ENCODE measurements at places on chromosomes 1 and 21.

DNA sequence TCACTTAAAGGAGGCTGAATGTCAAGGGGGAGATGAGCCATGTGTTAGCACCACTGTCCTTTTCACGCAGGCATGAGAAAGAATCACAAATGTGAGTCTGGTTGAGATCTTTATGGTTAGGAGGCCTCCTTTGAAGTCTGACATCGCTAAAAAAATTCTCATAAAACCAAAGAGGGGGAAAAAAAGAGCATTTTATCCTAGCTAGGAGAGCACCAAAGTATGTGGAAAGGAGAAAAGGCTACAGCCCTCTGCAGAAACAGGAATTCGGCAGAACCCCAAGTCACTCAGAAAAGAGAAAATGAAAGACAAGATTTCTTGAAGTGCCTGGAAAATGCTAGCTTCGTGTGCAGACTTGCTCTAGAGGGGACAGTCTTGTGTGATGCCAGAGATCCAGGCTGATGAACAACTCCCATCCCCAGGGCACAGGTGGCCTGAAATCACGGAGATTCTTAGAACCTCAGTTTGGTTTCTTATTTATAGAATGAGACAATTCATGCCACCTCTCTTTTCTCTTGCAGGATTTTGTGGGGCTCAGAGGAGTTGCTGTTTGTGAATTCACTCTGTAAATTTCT, 61.5 kb downstream of the RUNX1 start:
- DNase-seq, result no peak

GRCh38 chr1:226210571-226211176, 12.8 kb upstream of the MIXL1 start:
- DNase-seq, result no peak

DNA sequence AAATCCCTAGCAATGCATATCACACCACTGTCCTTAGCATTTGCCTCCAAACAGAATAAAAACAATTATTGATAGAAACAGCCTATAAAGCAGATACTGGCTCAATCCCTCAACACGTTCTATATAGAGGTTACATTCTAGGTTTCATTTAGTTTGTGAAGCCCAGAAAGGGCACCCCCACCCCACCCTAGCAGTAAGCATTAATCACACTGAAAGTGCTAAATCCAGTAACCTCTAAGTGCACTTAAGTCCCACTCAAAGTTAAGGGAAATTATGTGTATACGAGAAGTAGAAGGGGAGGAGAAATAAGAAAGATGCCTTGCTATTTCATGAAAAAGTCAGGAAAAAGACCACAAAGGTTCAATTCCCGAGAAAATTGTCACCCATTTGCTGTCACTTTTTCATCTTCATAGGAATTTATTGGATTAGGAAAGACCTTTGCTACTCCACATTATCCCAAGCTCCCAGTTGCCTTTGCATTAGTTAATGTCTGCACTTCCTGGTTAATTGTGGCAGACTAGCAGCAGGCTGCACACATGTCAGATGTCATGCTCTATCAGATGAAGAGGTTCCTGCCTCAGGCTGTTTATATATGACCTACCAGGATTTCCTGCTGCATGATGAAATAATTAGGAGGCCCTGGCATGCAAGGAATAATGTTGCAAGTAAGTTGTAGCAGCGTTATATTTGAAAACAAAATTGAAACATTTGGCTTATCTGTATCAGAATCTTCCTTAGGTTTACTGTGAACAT, 54.5 kb upstream of the LHX8 start:
- DNase-seq, result no peak

- no peak for DNase-seq
Observed at GRCh38 chr1:175733722-175734121, 9.7 kb downstream of the TNR start.

GRCh38 chr1:180157108-180157507, 2.4 kb downstream of the QSOX1 start:
- no peak for DNase-seq

DNA sequence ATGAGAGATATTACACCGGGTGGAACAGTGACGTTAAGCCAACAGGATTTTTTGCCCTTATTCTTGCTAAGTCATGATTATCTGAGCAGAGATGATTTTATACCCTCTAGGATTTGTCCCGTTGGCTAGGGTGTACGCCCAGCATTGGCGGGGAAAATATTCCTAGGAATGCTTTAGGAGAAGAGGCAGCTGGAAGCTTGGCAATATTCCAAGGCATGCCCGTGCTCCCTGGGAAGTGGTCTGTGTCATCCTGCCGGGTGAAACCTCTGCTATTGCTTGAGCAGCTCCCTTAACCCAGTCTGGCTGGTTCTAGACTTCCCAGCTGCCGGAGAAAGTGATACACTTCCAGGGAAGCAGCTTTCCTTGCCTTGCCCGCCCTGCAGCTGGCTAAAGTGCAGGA, 16.2 kb downstream of the CHRNB2 start:
- no peak for DNase-seq

GRCh38 chr1:98086796-98087441, 166.1 kb upstream of the DPYD start:
- DNase-seq, result no peak

DNA sequence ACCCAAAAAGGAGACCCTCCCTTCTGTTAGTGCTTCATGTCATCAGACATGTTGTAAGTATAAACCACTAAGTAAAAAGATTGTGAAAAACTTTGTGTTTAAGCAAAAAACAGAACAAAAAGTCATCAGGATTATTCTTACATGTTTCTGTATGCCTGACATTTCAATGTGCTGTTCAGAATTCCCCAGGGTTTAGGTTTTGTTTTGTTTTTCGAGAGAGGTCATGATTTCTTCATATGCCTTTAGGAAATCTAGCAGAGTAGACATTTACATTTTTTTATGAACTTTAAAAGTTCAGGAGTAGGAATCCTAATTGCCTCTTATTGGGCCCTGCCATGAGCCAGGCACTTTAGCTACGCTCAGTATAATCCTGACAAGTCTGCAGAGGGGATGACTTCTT, 85.3 kb downstream of the VPS13D start:
- DNase-seq, result no peak

GRCh38 chr1:29964718-29965533, 728.6 kb downstream of the PTPRU start:
- no peak for DNase-seq

GRCh38 chr1:81151206-81151605, 649.5 kb upstream of the ADGRL2 start:
- DNase-seq, result no peak

GRCh38 chr1:12343823-12344487, 114.1 kb downstream of the VPS13D start:
- DNase-seq, result no peak

DNA sequence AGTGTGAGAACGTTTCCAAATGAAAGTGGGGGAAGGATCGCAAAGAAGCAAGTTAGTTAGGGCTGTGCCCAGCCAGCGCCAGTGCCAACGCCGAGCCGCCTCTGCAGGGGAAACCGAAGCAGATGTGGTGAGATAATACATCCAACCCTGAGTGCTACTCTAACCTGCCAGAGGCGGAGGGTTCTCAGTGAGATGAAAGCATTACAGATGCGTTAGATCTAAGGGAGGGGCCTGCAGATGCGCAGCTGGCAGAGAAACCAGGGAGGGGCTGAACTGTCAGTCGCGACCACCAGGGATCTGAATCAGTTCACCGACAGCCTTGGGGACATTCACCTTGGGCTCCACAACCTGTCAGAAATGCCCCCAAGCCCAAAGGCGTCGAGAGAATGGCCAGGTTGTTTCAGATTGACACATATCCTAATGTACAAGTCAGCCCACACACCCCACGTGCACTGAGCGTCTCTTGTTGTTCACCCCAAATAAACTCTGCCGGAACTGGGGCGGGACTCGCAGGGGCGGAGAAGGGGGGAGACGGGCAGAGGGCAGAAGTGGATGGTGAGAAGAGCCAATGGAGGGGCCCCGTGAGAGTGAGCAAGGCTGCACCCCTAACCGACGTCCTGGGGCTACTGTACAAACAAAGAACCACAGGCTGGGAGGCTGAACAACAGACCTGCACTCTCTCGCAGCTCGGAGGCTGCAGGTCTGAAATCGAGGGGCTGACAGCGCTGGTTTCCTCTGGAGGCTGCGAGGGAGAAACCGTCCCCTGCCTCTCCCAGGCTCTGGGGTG, 8.7 kb upstream of the UMODL1 start:
- no peak for DNase-seq

GRCh38 chr1:164452549-164452948, 106.4 kb upstream of the PBX1 start:
- DNase-seq, result no peak

GRCh38 chr1:81802457-81802706, 1.6 kb downstream of the ADGRL2 start:
- DNase-seq, result no peak

- DNase-seq, result no peak
Observed at GRCh38 chr1:231139659-231140654, 21.9 kb upstream of the TRIM67 start.

DNA sequence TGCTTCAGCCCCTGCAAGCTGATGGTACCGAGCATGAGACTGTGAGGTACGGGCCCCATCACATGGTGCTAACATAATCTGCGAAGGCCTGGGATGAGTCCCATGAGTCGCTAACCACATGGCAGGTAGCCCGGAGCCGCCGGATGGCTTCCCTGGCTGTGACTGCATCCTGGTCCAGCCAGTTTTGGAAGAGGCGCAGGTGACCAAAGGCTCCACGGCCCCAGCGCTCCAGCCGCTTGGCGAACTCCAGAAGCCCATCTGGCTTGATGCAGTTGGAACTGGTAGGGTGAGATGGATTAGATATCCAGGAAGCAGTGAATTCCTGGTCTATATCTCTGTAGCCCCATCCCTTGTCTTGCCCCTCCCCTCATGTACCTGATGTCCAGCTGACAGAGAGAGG, 24.6 kb downstream of the LRRC41 start:
- DNase-seq, result no peak

DNA sequence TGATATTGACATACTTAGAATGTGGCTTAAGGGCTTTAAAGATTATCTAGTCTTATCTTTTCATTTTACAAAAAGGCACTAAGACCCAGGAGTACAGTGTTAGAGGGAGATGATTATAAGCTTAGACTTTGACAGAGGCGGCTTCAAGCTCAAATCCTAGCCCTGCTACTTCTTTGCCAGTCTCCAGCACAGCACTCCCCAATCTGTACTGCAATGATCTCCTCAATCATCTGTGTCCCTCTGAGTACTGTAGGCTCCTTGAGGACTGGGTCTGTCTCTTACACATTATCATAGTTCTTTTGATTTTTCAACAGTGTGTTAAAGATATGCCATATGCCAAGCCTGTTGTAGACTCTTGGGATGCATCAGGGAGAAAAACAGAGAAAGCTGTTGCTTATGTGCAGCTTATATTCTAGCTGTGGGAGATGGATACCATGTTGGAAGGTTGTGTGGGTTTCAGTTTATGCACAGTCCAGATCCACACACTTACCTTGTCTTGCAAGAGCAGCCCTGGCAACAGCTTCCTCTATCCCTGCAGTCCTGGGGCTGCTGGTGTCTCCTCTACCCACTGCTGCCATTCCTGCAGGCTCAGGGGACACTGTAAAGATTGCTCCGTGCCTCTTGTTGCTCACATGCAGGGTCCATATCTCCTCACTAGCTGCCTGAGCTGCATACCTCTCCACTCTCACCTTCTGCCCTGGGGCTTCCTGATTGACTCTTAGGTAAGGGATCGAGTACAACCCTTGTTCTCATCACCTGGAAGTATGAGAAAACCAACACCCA, 103.9 kb upstream of the TSPAN2 start:
- no peak for DNase-seq

GRCh38 chr1:6783936-6784559, 1.2 kb upstream of the CAMTA1 start:
- peak; percentile 25 for DNase-seq

DNA sequence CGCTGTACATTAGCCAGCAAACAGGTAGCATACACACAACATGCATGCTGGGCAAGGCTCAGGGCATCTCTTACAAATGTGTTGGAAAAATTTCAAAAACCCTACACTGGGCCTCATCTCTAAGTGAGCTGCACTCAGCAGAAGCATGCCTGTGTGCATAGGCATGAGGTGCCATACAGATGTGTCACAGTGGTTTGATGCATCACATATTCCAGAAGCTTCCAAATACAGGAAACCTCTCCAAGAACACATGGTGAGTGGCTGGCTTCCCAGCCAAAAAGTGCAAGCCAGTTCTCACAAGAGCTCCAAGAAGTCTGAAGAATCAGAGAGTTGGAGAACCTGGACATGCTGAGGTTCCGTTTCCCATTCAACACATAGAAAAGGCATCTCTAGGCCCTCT, 58.3 kb downstream of the CD46 start:
- no peak for DNase-seq

DNA sequence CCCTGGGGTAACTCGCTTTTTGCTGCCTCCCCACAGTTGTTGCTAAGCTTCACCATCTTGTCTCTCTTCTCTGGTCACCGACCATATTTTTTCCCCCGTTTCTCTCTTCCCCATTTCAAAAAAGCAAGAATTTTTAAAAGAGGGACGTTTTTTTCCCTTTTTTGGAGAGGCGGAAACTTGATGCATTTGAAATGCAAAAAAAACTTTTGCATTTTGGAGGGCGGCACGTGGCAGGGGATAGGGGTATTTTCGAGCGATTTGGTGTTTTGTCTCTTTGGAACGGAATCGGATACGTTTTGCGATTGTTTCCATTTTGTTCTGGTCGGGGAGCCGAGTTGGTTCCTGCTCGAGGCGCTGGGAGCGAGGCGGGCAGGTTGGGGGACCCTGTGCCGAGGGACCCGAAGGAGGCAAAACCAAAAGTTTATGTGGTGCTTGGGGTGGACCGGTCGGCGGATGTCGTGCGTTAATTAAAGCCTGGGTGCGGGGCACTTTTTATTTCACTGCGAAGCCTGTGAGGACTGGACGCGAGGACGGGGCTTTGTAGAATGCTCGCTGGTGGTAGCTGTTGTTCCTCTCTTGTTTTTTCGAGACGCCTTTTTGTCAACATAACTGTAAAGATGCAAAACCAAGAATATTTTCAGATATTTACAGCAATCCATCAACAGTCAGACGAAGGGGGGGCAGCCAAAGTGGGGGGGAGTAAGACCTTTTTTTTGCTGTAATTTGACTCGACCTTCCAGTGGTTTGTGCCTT, 884 bp downstream of the H3-3A start:
- peak; percentile 27 for DNase-seq

DNA sequence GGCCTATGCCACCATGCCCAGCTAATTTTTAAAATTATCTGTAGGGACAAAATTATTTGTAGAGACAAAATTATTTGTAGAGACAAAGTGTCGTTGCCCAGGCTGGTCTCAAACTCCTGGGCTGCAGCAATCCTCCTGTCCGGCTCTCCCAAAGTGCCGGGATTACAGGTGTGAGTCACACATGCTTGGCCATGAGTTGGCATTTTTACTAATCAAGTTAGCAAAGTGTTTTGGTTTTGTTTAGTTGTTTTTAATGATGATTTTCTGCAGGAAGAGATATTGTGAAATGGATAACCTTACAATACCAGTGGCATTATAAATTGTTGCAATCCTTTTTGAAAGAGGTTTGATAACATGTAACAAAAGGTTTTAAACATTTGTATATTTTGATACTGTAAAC, 65.3 kb upstream of the MAGI3 start:
- DNase-seq, result no peak

GRCh38 chr1:9233241-9233941, 1.2 kb upstream of the H6PD start:
- no peak for DNase-seq

GRCh38 chr1:37556712-37557196, at the start of gene DNALI1:
DNALI1 (plus strand) TSS chr1:37556940; CDS start chr1:37556995, 55 bp downstream.
- no peak for DNase-seq

Data from 8988T (cell line).